DMS79 (cell line): ENCODE measurements at places on chromosomes 13 and 19.

DNA sequence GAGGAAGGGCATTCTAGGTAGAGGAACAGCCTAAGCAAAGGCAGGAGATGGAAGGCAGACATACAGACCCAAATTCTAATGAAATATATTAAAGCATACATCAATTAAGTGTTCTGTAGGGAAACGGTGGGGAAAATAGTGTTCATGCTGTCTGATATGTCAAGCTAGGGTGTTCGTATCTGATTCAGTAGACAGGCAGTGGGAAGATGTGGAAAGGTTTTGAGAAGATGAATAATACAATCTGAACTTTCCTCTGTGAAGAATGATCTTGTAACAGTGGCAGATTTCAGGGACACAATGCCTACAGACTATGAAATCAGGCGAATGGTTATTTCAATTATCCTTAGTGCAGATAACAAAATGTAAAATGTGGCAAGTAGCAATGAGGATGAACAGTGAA lies 594.2 kb downstream of the KCTD12 start:
- no peak for DNase-seq

- peak; percentile 32 for DNase-seq
Observed at GRCh38 chr13:32426191-32426989, 1.5 kb downstream of the N4BP2L1 start.

GRCh38 chr19:1855828-1856255 lies 7.5 kb downstream of the KLF16 start:
- DNase-seq, result no peak

DNA sequence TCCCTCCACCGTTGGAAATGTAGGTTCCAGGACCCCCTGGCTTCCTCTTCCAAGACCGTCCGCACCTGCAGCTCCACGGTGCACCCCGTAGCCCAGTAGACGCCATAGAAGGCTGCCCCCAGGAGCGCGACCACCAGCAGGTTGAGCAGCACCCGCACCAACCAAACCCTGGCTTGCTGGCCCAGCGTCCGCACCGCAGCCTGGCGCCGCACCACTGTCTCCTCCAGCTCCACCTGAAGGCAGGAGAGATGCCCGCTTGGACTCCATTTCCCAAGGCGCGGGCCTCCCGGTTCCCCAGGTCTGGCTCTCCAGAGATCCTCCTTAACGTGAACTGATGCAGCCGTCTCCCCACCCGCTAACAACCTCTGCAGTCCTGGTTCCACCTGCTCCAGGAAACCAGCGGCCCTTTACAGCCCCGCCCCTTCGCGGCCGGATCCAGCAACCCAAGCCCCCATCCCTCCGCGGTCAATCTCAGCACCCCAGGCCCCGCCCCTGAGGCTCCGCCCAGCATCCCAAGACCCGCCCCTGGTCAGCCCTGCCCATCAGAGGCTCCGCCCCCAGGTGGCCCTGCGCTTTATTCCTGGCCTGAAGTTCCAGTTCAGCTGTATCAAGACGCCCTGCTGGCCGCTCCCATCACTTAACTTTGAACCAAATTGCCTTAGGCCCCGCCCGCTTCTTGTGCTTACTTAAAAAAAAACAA lies 5.0 kb upstream of the LENG1 start:
- DNase-seq, result no peak

- no peak for DNase-seq
Observed at GRCh38 chr13:39998166-39998565, 342.7 kb downstream of the COG6 start.
